ENCODE measurements at places on chromosomes 2 and 18.
A peak's percentile ranks its signal among the peaks of the same experiment; 100 is the strongest.

- DNase-seq, result no peak
These were observed 2.8 kb downstream of the PREPL start for GRCh38 chr2:44358503-44358902.

DNA sequence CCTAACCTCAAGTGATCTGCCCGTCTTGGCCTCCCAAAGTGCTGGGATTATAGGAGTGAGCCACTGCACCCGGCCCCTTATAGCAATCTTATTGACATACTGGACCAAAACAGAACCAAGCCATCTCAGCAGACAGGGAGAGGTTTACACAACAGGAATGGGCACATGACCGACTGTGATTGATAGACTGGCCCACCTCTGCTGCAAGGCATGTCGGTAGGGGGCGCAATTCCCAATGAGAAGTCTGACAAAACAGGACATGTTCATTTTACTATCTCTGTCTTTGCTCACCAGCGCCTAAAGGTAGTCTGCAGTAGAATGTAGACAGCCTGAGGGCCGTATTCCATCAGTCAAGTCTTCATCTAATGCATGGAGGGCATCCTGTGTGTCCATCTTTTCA, 2.0 kb downstream of the LYPD6B start:
- peak; percentile 78 for DNase-seq

GRCh38 chr2:177724398-177725287, 332.1 kb downstream of the AGPS start:
- DNase-seq, result peak; percentile 76

- peak; percentile 89 for DNase-seq
These were observed 74.2 kb downstream of the VIT start for GRCh38 chr2:36770542-36771287.

DNA sequence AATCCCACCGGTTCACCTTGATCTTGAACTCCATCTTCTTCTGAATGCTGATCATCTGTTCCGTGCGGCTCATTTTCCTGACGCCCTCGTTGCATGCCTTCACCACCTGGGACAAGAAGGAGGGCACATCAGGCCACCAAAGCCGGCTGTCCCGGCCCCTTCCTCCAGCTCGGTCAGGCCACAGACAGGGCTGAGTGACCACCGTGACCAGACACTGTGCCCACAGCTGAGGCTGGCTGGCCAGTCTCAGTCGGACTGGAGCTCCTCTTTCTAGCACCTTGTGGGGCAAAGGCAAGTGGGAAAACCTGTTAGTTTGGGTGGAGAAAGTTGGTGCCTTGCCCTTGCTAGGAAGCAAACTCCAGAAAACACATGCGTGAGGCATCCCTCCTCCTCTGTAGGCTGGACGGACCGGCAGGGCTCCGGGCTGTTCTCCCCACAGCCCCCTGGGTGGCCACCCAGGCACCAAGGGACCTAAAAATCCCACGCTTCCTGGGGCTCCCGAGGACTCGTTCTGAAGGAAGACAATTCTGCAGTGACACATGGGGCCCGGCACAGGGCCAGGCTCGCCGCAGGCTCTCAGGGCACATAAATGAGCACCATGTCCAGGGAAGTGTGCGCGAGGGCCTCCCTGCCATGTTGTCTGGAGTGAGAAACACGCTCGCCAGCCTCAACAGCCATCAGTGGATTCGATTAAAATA, 15.3 kb downstream of the SNORC start:
- DNase-seq, result no peak

DNA sequence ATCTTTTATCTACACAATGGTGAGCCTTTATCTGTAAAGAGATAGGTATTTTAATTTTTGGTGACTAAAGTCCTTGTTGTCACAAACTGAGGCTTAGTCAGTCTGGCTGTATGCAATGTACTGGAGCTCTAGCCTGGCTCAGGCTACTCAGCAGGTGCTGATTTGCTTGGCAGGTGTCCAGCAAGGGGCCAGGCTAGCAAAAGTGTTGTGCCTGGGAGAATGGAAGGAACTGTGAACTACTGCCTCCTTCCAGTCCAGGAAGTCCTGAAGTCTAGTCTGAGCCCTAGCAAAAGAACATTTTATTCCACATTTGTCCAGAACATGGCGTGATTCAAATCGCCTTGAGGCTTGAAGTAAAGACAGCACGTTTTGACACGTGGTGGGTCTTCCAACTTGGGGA, 260.5 kb downstream of the CCDC85A start:
- DNase-seq, result no peak
